ENCODE measurements at places on chromosomes 5 and 9.

- DNase-seq = no peak
Observed at GRCh38 chr5:95130941-95131340, 154.0 kb downstream of the MCTP1 start.

GRCh38 chr5:179836225-179837019 is 15.7 kb downstream of the SQSTM1 start:
- peak; percentile 48 for DNase-seq

DNA sequence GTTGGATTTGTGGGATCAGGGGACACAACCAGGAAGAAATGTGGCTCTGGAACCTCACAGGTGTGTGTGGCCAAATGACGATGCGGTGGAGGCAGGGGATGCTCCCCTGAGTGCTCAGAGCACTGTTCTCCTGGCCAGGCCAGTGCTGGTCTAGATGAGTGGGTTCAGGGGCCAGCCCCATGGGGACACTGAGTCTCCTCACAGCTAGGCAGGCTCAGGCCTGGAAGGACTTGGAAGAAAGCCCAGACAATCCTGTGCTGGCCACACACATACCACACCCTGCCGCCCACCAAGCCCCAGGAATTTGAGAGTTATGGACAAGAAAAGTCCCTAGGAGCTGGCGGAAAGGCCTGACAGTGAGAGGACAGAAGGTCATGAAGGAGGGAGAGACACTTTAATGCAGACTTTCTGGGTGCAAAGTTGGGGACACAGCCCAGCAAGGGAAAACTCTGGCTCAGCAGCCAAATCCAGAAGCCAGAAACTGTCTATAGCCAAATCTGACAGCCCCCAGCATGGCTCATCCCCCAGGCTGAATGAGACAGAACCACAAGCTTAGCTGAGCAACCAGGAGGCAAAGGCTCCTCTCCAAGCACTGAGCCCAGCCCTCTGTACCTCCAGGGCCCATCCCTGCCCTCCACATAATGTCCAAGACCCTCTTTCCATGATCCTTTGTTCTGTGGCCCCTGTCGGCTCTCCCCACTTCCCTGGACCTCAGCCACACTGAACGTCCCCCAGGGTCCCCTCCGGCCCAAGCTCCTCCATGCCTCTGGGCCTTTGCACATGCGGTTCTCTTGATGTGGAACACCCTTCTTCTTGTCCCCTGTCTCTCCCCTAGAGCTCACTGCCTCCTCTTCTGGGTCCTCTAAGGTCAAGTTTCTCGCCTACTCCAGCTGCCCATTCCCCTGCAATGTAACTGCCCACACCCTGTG is 22.4 kb downstream of the LHX6 start:
- DNase-seq = no peak

GRCh38 chr5:65900746-65901145 is 25.6 kb upstream of the ERBIN start:
- no peak for DNase-seq

GRCh38 chr5:56233230-56233629 is at the start of gene ANKRD55:
Gene ANKRD55, minus strand, starts transcription at chr5:56233330. Its CDS starts 417 bp downstream, at chr5:56232913.
- DNase-seq = no peak

GRCh38 chr9:81718244-81718643 is 28.9 kb upstream of the TLE1 start:
- no peak for DNase-seq

DNA sequence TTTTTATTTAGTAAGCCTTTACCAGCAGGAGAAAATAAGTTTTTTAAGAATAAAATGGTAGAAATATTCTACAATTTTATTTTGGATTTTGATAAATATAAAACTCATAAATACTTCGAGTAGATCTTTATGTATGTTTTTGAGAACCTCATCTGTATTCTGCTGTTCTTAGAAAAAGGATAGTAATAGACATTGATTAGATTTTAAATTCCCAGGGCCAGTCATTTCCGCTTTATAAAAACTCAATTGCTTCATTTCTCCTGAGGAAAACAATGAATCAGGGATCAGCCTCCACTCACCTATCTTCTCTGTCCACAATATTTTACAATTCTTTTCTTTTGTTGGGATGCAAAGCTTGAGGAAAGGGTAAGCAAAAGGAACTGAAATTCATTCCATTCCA is 1983.5 kb upstream of the C9orf72 start:
- DNase-seq = no peak

DNA sequence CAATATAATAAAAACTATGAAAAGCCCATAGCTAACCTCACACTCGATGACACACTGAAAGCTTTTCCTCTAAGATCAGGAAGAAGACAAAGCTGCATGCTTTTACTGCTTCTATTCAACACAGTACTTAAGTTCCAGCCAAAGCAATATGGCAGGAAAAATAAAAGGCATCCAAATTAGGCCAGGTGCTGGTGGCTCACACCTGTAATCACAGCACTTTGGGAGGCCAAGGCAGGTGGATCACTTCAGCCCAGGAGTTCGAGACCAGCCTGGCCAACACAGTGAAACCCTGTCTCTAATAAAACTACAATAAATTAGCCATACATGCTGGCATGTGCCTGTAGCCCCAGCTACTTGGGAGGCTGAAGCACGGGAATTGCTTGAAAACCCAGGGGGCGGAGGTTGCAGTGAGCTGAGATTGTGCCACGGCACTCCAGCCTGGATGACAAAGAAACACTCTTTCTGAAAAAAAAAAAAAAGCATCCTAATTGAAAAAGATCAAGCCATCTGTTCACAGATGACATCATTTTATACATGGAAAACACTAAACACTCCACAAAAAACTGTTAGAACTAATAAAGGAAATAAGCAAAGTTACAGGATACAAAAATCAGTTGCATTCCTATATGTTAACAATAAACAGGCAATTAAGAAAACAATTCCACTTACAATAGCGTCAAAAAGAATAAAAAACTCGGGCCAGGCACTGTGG is 17.9 kb downstream of the ZFR start:
- DNase-seq = no peak
